ENCODE measurements at places on chromosomes 3 and 15.

DNA sequence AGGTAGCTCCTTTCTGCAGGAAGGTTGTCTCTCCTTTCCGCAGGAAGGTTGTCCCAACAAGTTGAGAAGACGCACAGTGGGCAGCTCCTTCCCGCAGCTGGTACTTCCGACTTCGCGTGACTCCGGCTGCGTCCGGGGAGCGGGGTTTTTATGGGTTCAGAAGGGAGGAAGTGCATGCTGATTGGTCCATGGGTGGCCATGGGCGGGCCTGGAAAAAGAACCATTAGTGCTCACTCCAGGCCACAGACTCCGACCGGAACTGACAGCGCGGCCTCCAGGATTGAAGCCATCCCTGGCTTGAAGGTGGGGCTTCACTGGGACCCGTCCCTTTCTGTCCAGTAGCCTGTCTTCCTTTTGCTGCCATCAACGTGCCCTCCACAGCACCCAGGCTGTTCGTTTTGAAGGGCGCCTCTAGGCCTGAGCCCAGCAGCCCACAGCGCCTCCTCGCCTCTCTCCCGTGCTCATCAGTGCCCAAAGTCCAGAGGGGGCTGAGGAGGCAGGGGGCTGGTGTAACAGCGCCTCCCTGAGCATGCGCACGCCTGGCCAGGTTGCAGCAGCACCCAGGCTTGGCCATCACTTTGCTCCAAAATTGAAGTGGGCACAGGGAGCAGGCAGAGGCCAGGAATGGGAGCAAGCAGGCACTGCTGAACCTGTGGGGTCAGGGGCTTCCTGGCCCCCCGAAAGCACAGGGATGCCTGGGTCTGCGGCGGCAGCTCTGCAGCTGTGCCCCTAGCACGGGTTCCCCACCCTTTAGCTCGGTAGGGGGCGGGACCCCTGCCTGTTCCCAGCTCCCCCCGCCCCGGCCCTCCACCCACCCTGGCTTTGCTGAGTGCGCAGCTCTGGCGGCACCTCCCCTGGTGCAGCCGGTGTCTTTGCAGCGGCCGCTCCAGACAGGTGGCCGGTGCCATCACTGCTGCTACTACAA lies 330.6 kb upstream of the MCTP2 start:
- no peak for DNase-seq

DNA sequence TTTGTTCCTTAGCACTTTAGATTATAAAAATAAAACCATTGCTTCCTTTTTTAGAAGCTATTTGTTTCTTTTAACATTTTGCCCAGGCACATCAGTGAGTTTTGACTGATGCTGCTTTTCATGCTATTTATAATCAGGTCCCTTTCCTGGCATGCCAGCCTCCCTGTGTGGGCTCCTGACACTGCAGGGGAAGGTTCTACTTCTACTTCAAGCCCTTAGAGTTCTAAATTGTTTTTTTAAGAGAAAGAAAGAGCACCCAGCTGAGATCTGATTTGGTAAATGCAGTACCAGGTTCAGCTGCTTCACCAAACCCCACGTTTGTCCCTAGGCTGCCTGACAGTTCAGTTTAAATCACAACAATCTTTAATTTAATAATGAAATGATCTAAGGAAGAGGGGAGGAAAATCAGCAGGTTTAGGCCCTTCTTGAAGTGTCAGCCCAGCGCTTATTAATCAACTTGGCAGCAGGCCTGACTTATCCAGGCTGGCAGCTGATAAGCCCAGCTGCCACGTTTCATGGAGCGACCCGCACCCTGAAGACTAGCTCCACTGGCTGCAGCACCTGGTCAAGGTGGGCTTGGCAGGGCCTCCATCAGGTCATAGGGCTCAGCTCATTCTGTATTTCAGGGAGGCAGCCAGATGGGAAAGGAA lies 29.0 kb downstream of the HGD start:
- DNase-seq: no peak

GRCh38 chr3:145815707-145816413 lies 345.1 kb downstream of the PLOD2 start:
- DNase-seq: no peak

GRCh38 chr3:6785726-6786125 lies 75.2 kb upstream of the GRM7 start:
- DNase-seq: no peak

GRCh38 chr3:58421004-58421403 lies 12.6 kb downstream of the PDHB start:
- no peak for DNase-seq

DNA sequence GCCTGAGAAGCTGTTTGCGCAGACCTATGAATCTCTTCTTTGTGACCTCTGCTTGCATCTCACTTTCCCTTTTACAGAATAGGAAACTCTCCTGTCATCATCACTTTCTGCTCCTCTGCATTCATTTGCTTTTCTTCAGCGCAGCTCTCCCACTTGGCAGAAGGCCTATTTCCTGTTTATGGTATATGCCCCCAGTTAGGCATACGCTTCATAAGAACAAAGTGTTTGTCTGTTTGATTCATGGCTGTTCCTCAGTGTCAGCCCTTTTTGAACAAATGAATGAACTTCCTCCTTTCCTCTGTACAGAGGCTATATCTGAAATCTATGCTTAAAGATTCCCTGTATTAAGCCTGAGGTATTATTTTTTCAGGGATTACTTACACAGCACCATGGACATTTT lies 1216.9 kb upstream of the GBE1 start:
- no peak for DNase-seq

GRCh38 chr3:43759297-43759782 lies 68.6 kb downstream of the ABHD5 start:
- no peak for DNase-seq

DNA sequence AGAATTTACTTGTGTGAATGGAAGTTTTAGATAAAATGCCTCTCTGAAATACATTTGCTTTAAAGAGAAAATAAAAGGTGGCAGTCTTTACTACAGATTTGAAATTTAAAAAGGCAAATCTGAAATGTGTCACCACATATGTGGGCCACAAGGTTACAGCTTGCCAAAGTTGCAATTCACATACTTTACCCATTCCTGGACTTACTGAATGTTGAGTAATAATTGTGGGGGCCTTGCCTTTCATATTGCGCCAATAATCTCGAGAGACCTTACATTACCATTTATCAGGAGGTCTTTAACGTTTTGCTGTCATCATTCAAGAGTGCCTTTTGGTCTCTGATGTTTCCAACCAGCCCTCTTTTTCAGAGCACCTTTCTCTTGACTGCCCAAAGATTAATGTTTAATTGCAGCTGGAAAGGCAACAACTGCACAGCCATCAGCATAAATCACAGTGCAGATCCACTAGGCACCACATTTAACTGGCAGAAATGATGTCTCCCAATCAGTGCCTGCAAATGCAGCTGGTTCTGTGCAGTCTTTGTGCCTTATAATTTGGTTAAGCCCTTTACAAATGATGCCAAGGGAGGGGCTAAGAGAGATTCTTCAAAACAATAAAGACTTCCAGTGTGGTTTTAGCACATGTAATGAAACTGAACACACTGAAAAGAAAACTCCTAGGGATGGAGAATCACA lies 206.8 kb downstream of the MAGI1 start:
- no peak for DNase-seq

DNA sequence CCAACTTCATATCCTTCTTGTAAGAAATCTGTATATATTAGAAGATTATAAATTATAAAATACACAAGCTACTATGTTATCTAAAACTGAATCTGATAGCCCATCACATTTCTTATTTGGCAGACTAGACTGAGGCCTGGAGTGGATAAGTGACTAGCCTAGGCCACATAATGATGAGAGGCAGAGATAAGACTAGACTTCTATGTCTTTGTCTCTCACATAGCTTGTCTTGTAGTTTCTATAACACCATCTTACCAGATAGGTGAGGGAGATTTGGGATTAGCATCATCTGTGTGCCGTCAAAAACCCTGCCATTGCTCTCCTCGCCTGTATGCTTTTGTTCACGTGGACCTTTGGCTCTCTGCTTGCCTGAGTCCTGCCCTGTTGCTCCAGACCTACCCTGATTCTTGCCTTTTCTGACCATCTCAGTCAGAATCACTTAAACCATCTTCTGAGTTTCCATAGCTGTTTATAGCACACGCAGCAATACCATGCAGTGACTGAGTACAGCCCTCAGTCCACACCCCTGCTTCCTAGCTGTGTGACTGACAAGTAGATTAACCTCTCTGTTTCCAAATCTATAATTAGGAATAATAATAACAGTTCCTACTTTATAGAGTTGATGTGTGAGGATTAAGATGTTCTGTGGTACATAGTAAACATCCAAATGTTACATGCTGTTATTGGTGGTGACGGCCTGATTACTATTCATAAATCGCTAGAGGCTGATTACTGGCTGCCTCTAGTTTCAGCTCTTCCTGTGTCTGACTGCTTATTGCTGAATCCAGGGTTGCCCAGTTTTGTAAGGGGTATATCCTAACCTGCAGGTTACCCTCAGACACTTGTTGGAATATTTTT lies 49.7 kb downstream of the PDE8A start:
- DNase-seq: no peak

GRCh38 chr15:59998950-59999611 lies 5.0 kb upstream of the FOXB1 start:
- no peak for DNase-seq

- no peak for DNase-seq
These were observed 70.4 kb downstream of the FOXP1 start for GRCh38 chr3:71513081-71513480.

- no peak for DNase-seq
These were observed 49.5 kb upstream of the ABHD17C start for GRCh38 chr15:80645494-80646065.

GRCh38 chr3:99295836-99296235 lies 342.6 kb upstream of the COL8A1 start:
- DNase-seq: no peak

- DNase-seq: no peak
These were observed 49.7 kb upstream of the RBSN start for GRCh38 chr3:15148614-15149013.

GRCh38 chr3:134066158-134066541 lies 36.4 kb upstream of the SLCO2A1 start:
- DNase-seq: no peak

DNA sequence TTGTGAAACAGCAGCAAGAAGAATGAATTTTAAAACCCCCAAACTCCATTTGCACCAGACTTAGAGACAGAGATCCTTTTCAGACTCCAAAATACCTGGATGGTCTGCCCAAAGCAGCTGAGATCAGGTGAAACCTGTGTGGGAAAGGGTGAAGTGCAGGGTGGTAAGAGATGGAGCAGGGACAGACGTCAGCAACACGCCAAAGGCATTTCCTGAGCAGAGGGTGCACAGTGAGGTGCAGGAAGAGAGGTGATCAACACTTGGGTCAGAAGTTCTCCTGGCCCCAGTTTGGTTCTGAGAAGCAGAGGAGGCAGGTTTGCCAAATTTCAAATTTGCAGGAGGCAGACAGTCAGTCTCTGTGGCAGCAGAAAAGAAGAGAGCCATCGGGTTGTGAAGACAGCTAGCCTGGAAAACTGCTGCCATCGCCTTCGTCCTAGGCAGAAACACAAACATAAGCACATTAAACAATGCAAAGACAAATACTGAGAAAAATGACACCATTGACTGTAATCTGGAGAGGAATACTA lies 9.8 kb downstream of the CCR4 start:
- DNase-seq: no peak

- no peak for DNase-seq
These were observed at the start of gene VEPH1 for GRCh38 chr3:157502916-157503595. Gene VEPH1, minus strand, starts transcription at chr3:157503416. Its CDS starts 8,067 bp downstream, at chr3:157495349.

- DNase-seq: no peak
These were observed 373.4 kb downstream of the NLGN1 start for GRCh38 chr3:173770796-173771573.

GRCh38 chr3:98994128-98994762 lies 92.8 kb upstream of the DCBLD2 start:
- DNase-seq: no peak

DNA sequence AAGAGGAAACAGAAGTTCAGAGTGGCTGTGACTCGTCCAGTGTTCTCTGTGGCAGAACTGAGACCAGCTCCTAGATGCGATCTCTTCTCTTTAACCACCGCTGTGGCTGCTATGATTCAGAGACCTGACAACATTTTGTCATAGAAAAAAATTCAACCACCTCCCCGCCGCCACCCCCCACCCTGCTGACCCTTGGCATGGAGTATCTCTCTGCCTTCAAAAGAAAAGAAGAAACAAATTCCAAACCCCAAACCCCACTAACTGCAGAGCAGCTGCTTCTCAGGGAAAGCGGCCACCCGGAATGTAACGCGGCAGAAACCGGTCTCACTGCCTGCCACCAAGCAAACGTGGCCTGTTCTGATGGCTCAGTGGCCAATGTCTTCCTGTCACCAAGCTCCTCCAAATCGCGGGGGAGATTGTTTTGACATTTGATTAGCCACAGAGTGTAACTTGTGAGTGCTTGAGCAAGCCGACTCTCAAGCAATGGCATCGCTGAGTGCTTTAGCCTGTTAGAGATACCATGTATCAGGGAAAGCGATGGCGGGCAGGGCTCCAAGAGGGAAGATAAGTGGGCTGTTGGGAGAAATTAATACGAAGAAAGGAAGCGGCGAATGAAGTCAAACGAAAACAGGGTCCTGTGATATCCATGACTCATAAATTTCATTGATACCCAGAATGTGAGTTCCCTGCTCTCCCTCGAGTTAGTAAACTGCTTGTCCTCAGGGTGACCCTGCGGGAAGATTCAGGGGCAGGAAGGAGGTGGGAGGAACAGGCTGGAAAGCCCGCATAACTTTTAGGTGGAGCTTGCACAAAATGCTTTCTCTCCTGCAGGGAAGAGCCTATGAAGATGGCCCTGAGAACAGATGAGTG lies 44.8 kb upstream of the TLE3 start:
- DNase-seq: no peak

DNA sequence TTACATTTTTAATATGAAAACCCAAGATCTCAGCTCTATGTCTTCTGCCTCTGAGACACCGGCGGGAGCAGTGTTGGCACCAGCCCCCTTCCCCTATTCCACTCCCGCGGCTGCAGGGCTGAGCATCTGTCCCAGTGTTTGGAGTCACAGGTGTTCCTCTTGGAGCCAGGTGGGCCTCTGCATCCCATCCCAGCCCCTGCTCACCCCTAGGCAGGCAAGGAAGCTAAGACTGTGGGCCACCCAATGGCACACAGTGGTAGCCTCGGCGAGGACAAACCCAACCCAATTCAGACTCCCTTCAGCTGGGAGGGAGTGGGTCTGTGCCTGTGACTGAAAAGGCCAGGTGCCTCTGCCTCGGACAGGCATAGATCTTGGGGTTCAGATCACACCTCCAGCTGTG lies 3.1 kb downstream of the CHST13 start:
- DNase-seq: no peak

GRCh38 chr15:62153228-62153627 lies 11.9 kb downstream of the C2CD4B start:
- no peak for DNase-seq
